ENCODE measurements at places on chromosomes 4 and X.

DNA sequence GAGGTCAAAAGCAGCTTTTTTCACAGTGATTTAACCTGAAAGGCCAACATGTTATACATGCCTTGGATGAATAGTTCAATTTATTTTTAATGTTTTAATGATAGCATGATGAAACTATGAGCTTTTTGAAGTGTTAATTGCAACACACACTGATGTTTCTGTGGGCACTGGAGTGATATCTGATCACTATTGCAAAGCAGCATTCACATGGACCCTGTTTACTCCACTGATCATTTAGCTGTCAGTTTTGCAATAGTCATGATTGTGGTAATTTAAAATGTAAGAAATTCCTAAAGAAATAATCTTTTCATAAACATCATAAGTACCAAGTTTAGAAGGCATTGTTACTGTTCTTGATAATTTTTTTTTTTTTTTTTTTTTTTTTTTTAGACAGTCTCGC lies 74.1 kb downstream of the ARSJ start:
- DNase-seq = no peak

GRCh38 chrX:141936080-141936479 lies 32.4 kb downstream of the MAGEC1 start:
- no peak for DNase-seq

DNA sequence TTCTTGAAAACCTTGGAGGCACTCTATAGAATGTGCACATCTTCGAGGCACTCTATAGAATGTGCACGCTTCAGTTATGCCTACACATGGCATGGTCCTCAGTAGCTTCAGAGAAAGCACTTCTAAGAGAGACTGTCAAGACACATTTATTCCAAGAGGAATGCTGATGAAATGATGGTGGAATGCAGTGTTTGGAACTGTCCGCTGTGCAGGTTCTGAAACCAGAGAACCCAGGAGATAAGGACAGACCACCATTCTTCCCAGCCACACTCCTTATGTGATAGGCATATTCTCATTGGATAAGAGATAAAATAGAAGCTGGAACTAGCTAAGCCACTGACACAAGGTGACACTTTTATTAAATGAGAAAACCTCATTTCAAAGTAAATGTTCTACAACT lies 263.3 kb downstream of the NLGN4X start:
- no peak for DNase-seq

GRCh38 chrX:143945171-143945570 lies 61.3 kb downstream of the UBE2NL start:
- DNase-seq = no peak
